Hematopoietic multipotent progenitor cell treated with erythropoietin and hydrocortisone succinate and interleukin-3 and kit ligand, for 15 days (in vitro differentiated cells): ENCODE measurements at places on chromosomes 4 and X.

GRCh38 chrX:50779694-50780093, 34.3 kb downstream of the SHROOM4 start:
- DNase-seq, result no peak

GRCh38 chr4:120857312-120857711, 65.2 kb downstream of the PRDM5 start:
- DNase-seq, result no peak

DNA sequence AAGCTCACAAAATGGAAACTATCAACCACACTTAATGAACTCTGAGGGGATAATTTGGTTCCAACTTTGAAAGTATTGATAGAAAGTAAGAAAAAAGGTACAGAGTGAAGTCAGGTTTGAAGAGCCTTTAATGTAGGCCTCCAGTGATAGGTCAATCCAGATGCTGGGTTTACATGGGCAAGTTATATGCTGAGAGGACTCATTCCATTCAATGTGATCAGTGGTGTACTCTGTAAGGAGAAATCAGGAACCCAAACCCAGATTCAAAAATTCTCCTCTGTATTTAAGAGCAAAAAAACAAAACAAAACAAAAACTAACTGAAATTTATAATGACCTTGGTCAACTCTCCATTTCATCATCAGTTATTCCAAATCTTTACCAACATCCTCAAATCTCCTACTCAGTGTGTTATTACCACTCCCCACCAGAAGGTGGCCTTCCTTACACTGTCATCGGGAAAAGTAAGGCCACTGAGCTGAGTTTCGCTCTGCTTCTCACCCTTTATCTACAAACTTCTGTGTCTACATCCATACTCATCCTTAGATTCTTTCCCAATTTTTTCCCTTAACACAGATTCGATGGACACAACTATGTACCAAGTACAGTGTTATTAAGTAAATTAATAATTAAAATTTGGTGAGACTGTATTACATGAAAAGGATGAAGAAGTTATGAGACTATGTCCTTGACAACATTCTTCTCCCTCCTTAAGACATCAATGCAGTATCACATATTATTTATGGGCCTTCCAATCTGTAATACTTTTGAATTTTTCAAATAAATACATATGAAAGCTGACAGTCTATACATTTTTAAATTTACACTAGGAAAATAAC, 88.3 kb downstream of the ZAR1 start:
- DNase-seq, result peak; percentile 77

DNA sequence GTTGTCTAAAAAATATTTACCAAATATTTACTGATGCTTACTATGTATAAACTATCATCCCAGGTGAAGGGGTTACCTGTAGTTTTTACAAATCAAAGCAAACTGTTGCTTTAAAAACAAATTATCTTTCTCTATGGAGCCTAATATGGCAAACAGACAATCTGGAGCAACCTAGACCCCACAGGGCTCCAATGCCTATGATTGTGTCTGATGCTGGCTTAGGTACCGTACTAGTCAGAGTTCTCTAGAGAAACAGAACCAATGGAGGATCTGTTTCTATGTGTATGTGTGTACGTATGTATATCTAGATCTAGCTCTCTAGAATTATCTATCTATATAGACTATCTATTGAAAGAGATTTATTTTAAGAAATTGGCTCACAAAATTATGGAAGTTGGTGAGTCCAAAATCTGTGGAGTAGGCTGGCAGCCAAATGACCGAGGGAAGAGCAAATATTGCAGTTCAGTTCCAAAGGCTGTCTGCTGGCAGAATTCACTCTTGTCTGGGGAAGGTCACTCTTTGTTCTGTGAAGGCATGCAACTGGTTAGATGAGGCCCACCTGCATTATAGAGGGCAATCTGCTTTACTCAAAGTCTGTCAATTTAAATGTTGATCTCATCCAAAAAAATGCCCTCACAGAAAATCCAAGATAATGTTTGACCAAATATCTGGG, 127.1 kb upstream of the ENPEP start:
- no peak for DNase-seq

DNA sequence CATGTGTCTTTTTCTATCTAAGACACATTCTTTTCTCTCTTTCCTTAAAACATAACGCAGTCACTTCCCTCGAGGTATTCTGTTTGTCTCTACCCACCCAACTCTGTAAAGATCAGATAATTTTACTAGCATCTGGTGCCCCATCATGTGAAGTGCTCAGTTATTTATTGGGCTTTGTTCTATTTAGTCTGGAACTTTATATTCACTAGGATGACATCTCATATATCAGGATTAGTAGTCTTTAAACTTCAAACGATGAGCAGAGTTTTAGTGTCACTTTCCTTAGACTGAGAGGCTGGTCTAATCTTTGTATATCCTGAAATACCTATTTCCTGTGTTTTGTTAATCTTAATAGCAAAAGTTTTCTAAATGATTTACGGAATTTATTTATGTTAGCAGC, 445.5 kb upstream of the NDST3 start:
- no peak for DNase-seq

GRCh38 chrX:63526863-63527262, 175.7 kb upstream of the SPIN4 start:
- DNase-seq, result no peak

DNA sequence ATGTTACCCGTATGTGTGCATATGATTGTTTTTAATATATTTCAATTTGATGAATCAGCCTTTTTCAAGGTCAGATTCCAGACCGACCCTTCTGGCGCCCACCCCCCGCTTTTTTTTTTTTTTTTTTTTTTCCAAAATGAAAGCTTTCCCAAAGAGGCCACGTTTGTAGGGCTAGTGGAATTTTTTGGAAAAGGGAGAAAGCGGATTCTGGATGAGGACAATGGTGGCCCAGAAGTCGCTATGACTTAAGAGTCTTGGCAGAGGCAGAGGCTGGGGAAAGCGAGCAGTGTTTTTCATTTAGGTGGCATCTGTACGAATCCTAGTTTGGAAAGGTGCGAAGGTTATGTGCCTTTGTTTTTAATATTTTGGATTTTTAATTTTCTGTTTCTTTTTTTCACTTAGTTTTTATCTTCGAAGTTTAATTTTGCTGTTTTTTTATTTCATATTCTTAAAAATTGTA, 14.6 kb downstream of the NDUFB11 start:
- no peak for DNase-seq

DNA sequence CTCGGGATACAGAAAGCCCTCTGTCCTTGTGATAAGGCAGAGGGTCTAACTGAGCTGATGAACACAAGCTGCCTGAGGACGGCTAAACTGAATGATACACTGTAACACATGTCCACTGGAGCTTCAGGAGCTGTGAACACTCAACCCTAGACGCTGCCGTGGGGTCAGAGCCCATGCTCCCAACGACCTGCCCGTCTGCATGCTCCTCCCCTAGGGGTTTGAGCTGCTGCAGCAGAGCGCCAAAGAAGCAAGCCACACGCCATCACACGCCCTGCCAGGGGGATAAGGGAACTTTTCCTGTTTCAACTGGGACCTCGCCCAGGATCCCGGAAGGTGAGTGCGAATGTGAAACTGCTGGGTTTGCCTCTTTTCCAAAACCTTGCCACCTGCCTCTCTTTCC, 361.8 kb downstream of the FAT4 start:
- no peak for DNase-seq

DNA sequence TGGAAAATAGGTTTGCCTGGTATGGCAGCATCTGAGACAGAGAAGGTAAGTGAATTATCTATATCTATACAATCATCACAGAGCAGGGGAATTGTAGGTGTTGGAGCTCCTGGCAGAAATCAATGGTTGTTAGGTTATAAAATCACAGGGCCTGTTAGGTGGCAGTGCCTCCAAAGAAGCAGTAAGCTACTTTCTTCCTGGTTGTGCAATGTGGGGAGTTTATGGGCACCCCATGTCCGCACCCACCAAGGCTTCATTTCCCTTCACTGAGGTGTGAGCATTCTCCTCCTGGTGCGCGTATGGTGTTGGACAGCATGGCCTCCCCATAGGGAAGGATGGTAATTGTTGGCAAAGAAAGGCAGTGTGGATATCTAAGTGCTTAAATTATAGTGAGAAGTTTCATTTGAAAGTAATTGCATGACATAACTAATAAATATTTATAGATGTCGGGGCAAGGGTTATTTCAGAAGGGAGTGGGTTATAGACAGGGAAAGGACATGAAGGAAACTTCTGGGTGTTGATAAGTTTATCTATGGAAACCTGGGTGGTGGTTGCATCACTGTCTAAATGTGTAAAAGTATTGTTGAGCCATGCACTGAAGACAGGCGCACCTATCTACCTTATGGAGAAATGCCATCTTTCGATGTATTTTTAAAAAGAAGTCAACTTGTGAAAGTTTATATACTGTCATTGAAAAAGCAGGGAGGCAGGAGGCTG, 153.7 kb downstream of the FRAS1 start:
- DNase-seq, result no peak

GRCh38 chr4:144179152-144179739, 38.7 kb upstream of the GYPA start:
- no peak for DNase-seq

- DNase-seq, result no peak
Measured at GRCh38 chr4:180106122-180106521, 2137.1 kb upstream of the TENM3 start.

- DNase-seq, result no peak
Measured at GRCh38 chr4:131316086-131316485, 1833.0 kb upstream of the PCDH10 start.

DNA sequence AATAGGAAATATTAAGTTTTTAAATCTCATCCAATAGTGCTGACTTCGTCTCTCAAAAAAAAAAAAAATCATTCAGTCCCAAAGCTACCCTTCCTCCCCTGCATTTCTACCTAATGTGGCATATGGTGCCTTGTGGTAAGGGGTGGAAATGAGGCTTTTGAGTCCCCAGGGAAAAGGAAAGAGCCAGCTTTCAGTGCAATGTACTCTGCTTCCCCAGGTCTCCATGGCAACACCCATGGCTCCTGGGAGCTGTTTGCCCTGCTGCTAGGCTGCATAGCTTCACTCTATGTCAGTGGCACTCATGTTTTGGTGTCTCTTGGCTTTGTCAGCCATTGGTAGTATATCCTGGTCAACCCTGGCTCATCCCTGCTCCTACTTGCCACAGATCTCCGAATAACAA, 175.9 kb downstream of the SLC39A8 start:
- no peak for DNase-seq

GRCh38 chr4:10183462-10183861, 66.9 kb upstream of the WDR1 start:
- no peak for DNase-seq

GRCh38 chrX:100830547-100830946, 10.4 kb downstream of the CSTF2 start:
- DNase-seq, result no peak

GRCh38 chr4:145681518-145681917, 1.6 kb downstream of the C4orf51 start:
- no peak for DNase-seq

DNA sequence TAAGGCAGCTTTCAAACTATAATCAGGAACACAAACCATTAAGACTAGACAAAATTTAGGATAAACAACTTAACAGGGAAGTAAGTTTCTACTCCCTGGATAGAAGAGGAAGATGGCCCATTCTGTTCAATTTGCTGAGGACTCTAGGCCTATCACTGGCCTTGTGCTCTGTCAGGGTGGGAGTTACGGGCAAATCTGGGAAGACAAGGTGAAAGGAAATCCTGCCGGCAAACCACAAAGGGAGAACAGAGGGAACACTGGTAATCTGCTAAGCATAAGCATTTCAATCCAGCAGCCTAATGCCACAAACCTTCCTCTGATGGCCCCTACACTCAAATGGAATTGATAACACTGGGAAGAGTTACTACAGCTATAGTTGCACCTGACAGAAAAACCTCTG, 8.3 kb downstream of the GPR82 start:
- DNase-seq, result no peak

- DNase-seq, result no peak
Measured at GRCh38 chr4:14254252-14254651, 626.7 kb upstream of the BOD1L1 start.

DNA sequence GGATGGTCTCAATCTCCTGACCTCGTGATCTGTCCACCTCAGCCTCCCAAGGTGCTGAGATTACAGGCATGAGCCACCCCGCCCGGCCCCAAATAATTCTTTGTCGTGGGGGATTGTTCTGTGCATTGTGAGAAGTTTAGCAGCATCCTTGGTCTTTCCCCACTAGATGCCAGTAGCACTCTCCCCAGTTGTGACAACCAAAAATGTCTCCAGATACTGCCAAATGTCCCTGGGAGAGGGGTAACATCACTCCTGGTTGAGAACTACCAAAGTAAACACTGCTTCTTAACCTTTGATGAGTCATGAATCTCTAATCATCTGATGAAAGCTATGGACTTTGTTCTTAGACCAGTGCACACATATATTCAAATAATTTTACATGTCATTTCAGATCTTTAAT, 90.7 kb upstream of the BRS3 start:
- DNase-seq, result no peak

- DNase-seq, result no peak
Measured at GRCh38 chrX:8805974-8806373, 4.8 kb upstream of the FAM9A start.

DNA sequence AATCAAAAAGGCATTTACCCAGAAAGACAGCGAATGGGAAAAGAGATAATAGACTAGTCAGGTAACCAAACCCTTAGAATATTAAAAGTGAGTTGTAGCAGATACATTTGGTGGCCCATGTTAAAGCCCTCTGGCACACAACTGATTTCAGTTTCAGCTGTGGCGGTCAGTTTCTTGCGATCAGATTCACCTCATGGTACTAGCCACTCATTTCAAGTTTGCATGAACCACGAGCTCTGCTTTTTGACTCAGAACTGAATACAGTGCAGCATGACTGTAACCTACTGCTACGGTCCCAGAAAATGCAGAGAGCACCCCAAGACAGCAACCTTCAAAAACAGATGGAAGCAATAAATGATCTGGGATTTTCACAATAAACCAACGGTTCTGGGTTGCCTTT, 919.1 kb upstream of the PCDH10 start:
- no peak for DNase-seq

GRCh38 chr4:129240816-129241215, 144.9 kb downstream of the C4orf33 start:
- DNase-seq, result no peak

DNA sequence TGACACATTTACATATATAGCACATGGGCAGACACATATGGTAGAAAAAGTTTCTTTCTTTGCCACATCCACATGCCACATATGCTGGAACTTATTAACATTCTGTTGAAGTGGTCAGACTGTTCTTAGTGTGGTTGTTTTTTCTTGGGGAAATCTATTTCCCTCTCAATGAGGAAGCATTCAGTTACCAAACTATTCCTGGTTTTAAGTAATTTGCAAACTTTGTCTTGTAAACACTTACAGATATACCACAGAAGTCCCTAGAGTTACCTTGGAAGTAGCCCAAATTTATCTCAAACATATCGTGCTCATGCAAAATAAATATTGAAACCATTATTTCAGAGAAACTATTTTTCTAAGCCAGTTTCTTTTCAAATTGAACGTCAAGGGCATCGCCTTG, 625.5 kb upstream of the INTU start:
- DNase-seq, result no peak
